ENCODE measurements at places on chromosomes 6 and 20.
A peak's percentile ranks its signal among the peaks of the same experiment; 100 is the strongest.

GRCh38 chr6:44892579-44892978 lies 435.6 kb upstream of the RUNX2 start:
- no peak for DNase-seq

- DNase-seq = no peak
Observed at GRCh38 chr6:4554645-4555044, 221.6 kb upstream of the CDYL start.

DNA sequence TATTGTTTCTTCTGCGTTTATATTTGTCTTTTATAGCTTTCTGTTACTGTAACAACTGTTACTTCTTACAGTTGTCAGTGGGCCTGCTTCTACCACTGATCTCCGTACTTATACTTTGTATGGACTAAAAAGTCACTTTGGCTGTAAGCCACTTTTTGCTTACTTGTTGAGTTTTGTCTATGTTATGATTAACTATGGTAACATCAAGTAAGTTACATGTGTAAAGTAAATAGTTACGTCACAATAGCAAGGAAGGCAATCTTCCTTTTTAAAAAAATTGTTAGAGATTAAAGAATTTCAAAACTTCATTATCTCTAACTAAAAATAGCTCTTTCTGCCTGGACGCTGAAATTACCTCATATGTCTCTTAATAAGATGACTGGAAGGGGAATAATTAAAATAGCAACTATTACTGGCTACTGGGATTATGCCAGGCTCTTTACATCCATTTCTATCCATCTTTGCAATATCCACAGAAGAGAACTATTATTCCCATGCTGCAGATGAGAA lies 10.9 kb downstream of the TFB1M start:
- DNase-seq = no peak

- no peak for DNase-seq
Observed at GRCh38 chr6:54428431-54428830, 120.2 kb downstream of the TINAG start.

GRCh38 chr6:43772681-43773049 lies 2.7 kb downstream of the VEGFA start:
- peak; percentile 80 for DNase-seq

- no peak for DNase-seq
Observed at GRCh38 chr6:169980826-169981450, 229.5 kb downstream of the ERMARD start.

DNA sequence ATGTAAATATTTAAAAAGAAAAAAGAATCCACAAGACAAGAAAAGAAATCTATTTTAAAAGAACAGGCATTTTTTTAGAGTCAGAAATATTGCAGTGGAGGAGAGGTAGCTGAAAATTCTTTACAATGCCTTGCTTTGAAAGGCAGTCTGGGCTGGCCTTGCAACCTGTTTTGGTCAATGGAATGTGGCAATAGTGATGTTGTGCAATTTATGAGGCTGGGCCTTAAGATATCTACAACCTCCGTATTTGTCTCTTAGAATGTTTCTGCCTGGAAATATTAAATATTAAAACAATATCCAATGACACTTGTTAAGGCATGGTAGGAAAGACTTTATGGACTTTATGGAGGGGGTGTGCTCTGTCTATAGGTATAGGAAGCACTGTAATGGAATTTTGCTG lies 14.8 kb upstream of the SCGN start:
- no peak for DNase-seq

DNA sequence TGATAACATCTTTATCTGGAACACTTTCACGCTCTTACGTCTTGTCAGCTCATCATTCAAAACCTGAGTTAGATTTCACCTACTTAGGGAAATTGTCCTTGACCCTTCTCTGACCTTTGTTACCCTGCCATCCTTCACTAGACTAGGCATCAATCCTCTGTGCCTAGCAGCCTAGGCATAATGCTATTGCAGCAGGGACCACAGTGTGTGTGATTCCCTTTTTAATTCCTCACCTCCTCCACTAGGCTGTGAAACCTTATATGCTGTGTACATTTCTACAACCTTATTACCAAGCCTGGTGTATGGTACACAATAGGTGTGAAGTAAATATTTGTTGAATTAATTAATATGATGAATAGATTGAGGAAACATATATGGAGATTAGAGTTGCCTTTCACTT lies 66.7 kb upstream of the DEFB112 start:
- no peak for DNase-seq

GRCh38 chr6:143125455-143125854 lies 64.8 kb downstream of the AIG1 start:
- DNase-seq = no peak

DNA sequence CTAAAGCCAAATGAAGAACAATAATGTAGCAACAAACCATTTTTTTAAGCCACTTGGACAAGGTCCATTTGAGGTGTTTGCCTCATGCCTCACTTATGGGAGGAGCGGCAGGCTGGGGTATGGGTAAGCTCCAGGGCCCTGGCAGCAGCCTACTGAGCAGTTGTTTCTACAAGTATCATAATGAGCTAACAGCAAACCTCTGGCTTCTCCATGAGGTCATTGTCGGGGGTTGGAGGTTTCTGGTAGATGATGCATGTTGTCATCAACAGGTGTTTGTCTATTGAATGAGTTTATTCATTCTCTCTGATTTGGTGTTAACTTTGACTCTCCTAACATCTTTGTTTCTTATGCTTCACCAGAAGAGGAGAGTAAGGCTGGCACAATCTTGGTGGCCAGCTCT lies 150.7 kb downstream of the TBC1D7 start:
- DNase-seq = no peak

- DNase-seq = no peak
Observed at GRCh38 chr6:109083657-109084056, 11.0 kb downstream of the SESN1 start.

DNA sequence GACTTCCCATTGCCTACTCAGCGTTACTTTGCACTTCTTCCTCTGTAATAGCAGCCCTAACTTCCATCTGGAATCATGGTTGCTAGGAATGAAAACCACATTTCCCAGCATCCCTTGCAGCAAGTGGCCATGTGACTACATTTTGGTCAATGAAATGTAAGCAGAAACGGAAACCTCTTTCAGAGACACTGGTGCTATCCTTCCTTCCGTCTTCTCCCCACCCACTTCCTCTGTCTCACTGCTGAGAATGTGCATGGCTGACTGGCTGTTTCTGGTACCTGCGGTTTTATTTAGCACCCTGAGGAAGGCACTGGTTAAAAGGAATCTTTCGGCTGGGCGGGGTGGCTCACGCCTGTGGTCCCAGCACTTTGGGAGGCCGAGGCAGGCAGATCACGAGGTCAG lies 107.4 kb downstream of the SCML4 start:
- DNase-seq = no peak

GRCh38 chr6:30814146-30815040 lies 69.9 kb upstream of the DDR1 start:
- no peak for DNase-seq

GRCh38 chr6:90068703-90069523 lies 174.6 kb downstream of the GJA10 start:
- DNase-seq = no peak

- DNase-seq = no peak
Observed at GRCh38 chr6:135114355-135115145, 59.9 kb upstream of the HBS1L start.

GRCh38 chr6:124719913-124720312 lies 242.3 kb upstream of the RNF217 start:
- DNase-seq = no peak

GRCh38 chr6:20939161-20939775 lies 405.0 kb downstream of the CDKAL1 start:
- DNase-seq = no peak

GRCh38 chr6:162636167-162636566 lies 91.4 kb downstream of the PRKN start:
- DNase-seq = no peak

DNA sequence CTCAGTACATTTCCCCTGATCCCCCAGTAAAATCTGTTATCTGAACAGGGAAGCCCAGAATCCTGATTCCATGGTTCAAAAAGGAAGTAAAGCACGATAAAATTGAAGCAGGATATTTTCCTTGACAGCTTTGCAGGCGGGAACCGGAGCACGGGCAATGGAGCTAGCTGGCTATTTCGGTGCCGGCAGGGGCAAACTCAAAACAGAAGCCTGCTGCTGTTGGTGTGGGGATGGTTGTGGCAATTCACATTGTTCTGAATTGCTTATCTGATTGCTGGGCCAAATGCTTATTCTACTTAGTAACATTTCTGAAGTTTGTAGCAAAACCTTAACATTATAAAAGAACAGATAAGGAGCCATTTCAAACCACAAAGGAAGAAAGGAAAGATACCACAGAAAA lies 172.4 kb downstream of the MMS22L start:
- DNase-seq = no peak

DNA sequence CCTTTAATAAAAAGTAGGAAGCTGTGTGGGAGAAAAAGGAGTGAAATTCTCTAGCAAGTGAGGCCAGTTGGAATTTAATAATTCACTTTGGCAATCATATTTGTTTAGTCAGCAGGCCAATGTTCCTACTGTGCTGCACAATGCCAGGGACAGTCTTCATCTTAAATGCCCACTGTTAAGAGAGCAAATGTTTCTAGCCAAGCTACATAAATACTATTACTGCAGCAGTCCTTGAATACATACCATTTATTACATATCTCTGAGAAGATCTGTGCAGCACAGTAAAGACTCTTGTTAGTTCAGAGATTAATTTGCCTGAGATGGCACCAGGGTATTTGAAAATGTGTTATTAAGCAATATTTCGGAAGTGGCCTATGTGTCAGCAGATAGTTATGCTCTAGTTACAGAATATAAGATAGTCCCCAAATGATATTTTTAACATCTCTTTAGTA lies 105.4 kb downstream of the OGFRL1 start:
- no peak for DNase-seq

DNA sequence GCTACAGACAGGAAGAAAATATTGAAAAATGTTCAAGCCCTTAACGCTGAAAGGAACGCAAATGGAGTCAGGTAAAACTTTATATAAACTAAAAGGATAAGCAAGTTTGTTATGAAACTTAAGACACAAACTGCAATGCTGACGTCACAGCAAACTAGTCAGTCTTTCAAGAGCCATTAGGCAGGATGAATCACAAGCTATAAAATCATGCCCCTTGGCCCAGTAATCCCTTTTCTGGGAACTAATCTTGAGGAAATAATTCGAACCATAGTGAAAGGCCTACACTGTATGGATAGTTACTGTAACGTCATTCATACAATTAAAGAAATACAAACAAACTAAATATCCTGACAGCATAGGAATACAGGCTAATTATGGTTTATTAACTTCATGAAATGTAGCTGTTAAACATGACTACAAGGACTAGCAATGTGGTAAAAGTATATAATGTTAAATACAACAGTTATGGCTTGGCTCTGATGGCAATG lies 42.7 kb upstream of the HINT3 start:
- DNase-seq = no peak

DNA sequence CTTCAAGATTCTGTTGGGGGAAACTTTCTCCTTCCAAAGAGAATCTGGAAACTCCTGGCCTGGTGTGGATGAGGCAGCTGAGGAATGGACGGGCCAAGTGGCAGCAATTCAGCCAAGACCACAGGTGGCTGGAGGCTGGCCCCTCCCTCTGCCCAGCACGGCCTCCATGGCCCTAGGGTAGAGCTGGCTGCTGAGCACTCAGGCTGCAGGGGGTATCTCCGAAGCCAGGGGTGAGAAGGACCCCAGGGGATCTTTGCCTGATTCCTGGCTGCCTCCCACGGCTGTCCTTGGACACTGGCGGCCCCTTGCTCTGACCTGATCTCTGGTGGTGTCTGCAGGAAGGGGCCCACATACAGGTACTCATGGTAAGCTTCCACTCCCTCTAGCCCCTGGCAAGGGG lies 39.0 kb downstream of the GRM4 start:
- no peak for DNase-seq

- DNase-seq = no peak
Observed at GRCh38 chr6:5442916-5443315, 181.6 kb downstream of the FARS2 start.

- DNase-seq = no peak
Observed at GRCh38 chr20:3090565-3090964, 6.0 kb upstream of the AVP start.

GRCh38 chr6:139520321-139520768 lies 145.9 kb upstream of the CITED2 start:
- DNase-seq = no peak

DNA sequence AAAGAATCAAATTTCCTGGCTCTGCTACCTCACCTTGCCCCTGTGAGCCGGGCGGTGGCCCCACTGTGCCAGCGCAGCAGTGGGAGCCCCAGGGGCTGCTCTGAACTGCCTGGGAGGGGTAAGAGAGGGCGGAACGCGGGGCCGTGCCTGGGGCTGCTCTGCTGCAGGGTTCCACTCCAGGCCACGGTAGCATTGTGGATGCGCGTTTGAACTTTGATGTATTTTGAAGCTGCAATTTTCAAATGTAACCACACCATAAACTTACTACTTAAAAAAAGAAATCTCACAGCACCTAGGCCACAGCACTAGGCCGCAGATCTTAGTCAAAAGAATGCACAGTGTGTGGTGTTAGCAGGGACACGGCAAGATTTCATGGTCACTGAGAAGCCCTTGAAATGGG lies 57.5 kb downstream of the PRDM1 start:
- no peak for DNase-seq

GRCh38 chr6:139313229-139313628 lies 21.4 kb upstream of the TXLNB start:
- peak; percentile 73 for DNase-seq

DNA sequence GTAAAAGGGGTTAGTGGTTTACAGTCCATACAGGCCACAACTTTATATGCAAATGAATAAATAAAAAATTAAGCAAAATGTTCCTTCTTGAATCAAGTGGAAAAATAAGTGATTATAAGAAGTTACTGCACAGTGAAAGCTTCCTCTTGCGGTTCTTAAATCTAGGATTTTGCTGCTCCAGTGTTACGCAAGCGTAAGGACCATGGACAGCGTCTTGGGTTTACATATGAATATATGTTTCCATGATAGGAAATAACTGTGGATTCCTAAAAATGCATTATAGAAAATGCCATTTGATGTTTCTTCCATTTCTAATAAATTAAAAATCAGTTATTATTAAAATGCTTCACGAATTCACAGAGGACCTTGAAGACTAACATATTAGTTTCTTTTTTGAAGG lies 176.6 kb upstream of the POU3F2 start:
- peak; percentile 80 for DNase-seq

GRCh38 chr6:166684170-166684569 lies 57.1 kb upstream of the RPS6KA2 start:
- no peak for DNase-seq

GRCh38 chr6:34094474-34095135 lies 51.3 kb downstream of the GRM4 start:
- DNase-seq = no peak

- no peak for DNase-seq
Observed at GRCh38 chr6:132084811-132085509, 133.8 kb upstream of the CCN2 start.

GRCh38 chr6:113009682-113010081 lies 662.6 kb downstream of the RFPL4B start:
- DNase-seq = no peak

- peak; percentile 51 for DNase-seq
Observed at GRCh38 chr6:97282238-97282725, 734 bp downstream of the MMS22L start.

DNA sequence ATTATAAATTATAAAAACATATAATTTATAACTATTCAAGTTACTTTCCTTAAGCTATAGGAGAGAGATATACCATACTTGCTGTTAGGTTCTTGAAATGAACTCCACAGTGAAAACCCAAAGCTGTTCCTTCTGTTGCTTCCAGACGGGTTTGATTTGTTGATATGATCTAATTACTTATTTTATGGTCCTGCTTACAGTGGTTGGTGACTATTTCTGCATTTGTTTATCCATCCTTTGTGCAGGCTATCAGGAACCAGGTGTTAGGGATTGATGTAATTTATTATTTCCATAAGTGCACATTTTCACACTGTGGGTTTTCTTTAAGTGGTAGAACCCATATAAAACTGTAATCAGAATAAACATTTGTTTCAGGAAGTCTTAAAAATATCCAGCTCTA lies 167.1 kb downstream of the KIF6 start:
- no peak for DNase-seq
